D721Med (cell line): ENCODE measurements at places on chromosomes 7 and 10.

DNA sequence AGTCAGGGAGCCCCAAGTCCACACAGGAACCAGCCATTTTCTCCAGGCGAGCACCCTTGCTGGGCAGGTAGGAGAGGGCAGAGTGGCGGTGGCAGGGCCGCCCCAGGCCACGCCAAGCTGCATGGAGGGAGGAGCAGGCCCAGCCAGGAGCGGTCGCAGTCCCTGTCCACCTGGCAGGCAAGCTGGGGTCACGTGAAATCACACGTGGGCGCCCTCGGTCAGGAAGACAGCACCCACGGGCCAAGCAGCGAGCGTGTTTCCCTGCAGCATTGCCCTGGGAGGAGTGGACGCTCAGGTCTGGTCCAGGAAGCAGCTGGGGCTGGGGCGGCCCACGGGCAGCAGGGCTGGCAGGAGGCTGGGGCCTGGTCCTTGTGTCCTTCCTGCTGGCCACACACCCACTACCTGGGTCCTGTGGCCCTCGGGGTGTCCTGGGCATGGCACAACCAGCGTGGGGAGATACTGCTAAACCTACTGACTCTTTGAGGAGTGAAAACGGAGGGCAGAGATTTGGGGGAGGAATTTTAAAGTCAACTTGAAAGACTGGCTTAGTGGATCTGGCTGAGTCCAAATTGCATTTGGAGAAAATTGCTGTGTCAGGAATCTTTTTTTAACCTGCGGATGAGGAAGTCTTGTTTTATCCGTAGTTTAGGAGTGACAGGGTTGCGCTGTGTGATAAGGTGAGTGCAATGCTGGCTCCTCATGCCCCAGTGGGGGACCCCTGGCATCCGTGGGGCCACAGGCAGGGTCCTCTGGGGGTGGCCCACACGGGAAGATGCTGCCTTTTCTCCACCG is 12.2 kb upstream of the ADGRA1 start:
- DNase-seq = no peak

GRCh38 chr10:3566627-3567026 is 218.4 kb downstream of the KLF6 start:
- DNase-seq = no peak

- no peak for DNase-seq
Observed at GRCh38 chr10:95236068-95236903, 42.2 kb downstream of the ACSM6 start.

GRCh38 chr7:115805458-115805857 is 225.1 kb downstream of the TFEC start:
- DNase-seq = no peak

DNA sequence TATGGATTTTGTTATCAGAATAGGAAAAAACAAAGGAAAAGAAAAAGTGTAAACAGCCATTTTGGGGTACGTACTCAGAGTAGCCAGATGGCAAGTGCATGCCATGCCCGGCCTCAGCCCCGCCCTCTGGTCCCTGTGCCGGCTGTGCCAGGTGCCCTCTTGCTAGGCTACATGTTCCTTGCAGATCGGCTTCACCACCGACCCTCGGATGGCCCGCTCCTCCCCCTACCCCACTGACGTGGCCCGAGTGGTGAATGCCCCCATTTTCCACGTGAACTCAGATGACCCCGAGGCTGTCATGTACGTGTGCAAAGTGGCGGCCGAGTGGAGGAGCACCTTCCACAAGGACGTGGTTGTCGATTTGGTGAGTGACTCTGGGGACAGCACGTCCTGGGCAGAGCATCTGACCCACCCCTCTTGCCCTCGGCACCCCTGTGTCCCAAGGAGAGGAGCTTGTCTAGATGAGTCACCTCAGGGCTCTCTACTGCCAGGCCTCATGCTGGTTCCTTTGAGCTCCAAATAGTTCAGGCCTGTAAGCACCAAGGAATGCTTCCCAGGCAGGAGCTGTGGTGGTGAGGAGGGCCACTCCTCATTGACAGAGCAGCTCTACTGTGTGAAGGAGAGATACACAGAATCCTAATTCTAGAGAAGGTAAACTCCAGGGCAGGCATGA is 54.9 kb upstream of the ZMIZ2 start:
- DNase-seq = no peak

DNA sequence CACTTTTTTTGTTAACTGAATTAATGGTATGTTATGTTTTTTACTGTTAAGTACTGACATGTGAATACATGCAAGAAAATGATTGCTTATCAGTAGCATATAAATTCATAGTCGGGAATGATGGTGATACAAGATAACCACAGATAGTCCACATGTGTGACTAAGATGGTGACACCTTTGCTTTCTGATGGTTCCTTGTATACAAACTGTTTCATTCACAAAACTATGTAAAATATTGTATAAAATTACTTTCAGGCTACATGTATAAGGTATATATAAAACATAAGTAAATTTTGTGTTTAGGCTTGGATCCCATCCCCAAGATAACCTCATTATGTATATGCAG is 10.0 kb downstream of the CISD1 start:
- DNase-seq = no peak

DNA sequence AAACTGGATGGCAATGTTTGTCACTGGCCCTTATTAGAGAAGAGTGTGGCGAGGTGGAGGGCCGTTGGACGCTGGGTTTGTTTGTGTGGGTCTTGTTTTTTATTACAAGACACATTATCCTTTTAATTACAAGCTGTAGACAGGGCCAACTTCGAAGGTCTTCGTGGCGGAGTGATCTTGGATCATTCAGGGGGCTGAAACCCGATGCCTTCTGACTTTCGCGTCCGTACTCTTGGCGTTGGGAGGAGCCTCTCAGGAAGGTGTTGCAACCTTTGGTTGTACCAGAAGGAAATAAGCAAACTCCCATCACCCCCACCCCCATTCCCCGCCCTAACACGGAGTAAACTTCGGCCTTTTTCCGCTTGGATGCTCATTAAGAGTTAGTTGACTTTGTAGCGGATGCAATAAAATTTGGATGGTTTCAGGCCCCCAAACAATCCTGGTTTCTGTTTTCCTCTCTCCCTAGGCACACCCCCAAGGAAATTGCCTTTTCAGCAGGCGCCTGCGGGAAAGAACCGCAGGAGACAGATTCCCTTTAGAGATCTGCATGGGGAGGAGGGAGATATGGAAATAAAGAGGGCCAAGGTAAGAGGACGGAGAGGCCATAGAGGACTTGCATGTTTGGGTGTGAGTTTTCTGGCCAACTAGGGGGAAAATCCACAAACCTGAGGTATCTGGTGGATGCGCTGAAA is 294.5 kb upstream of the NFE2L3 start:
- no peak for DNase-seq

DNA sequence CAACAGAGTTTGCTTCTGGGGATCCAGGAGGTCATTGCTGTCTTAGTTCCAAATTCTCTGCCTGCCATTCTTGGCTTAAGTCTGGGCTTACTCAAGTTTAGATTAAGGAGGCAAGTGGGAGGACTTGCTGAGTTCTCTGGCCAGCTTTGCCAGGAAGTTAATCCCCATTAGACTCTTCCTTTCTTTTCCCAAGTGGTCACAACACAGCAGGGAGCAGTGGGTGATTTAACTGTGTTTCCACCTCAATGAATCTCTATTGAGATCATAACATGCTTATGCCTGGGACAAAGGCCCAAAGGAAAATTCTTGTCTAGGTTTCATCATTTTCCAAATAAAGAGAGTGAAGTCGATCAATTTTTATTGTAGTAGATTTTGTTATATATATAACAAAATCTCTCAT is 1159.6 kb downstream of the SORCS3 start:
- no peak for DNase-seq

- DNase-seq = no peak
Observed at GRCh38 chr10:119039161-119039560, 9.6 kb downstream of the NANOS1 start.

GRCh38 chr7:83648464-83649241 is at the start of gene SEMA3E:
Gene SEMA3E, minus strand, starts transcription at chr7:83649139.
- no peak for DNase-seq

GRCh38 chr10:111122127-111122526 is 45.3 kb downstream of the ADRA2A start:
- DNase-seq = no peak

GRCh38 chr7:128814499-128814898 is 15.7 kb upstream of the FLNC start:
- no peak for DNase-seq

DNA sequence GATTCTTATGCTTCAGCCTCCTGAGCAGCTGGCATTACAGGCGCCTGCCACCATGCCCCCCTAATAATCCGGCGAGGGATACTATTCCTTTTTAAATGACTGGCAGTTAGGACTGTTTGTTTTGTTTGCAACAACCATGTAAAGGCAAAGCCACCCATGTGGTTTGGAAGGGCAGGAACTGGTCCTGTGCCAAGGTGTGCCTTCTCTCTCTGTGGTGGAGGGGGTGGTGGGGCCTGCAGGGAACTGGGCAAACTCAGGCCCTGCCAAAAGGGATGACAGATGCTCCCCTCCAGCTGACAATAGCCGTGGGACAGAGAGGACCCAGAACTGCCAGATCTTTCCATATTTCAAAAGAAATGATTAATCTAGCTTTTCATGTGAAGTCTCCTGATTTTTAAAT is 23.5 kb upstream of the WAPL start:
- DNase-seq = no peak

GRCh38 chr7:77531038-77531437 is 6.1 kb upstream of the PTPN12 start:
- DNase-seq = no peak

GRCh38 chr7:35970458-35970857 is 169.6 kb downstream of the SEPTIN7 start:
- no peak for DNase-seq

DNA sequence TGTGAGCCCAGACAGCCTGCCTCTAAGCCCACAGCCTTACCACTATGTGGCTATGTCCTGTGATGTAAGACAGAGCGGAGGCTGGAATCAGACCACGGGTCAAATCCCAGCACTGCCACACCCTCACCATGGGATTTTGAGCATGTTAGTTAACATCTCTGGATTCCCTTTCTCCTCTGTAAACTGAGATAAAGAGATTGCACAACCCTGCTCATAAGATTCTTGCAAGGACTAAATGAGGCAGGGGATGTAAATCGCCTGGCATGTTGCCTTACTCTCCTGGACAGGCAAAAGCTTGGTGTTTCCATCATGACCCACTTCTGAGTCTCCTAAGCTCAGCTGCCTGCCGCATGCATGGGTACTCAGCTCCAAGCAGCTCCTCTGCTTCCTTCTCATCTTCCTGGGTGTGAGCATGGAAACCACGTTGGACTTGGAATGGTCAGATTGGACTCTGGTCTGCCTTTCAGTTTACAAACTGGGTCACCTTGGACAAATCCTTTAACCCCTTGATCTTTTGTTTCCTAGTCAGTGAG is 41.3 kb upstream of the MTURN start:
- DNase-seq = no peak

GRCh38 chr10:47008769-47009168 is 97.5 kb downstream of the PTPN20 start:
- no peak for DNase-seq

GRCh38 chr7:50920031-50920635 is 137.4 kb upstream of the GRB10 start:
- DNase-seq = no peak

DNA sequence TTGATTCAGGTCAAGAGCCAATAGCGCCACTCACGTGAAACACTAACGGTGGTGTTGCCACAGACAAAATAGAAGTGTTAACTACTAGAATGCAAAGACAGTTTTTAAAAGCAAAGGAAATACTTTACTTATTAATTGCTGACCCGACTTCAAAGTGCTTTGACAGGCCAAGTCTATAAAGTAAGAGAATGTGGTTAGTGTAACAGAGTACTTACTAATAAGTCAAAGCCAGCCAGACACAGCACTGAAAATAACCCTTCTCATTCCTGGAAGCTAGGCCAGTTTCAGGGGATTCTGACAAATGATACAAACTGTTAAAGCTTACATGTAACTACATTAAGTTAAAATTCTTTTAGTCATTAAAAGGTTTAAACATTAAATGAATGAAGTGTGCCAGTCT is 50.3 kb downstream of the ENO4 start:
- DNase-seq = no peak

DNA sequence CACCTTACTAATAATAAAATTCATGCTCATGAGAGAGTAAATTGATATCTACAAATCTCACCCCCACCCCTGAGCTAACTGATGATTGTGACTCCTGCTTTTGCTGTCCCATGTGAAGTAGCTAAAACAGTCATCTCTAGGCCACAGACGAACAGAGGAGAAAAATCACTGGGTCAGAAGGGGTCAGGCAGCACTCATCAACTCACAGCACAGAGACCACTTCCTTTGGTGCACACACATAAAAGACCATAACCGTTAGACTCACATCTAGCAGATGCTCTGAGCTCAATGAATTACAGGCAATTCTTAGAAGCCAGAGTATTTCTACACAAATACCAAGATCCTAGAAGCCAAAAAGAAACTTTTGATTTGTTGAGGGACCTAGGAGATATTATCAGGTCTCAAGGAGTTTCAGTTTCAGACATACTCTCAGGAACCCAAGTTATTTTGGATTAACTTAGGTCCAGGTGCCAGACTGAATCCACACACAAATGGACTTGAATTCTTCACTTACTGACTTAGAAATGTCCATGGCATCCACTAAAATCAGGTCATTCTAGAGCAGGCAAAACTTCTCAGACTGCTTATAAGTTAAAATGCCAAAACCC is 65.0 kb upstream of the TES start:
- DNase-seq = no peak

DNA sequence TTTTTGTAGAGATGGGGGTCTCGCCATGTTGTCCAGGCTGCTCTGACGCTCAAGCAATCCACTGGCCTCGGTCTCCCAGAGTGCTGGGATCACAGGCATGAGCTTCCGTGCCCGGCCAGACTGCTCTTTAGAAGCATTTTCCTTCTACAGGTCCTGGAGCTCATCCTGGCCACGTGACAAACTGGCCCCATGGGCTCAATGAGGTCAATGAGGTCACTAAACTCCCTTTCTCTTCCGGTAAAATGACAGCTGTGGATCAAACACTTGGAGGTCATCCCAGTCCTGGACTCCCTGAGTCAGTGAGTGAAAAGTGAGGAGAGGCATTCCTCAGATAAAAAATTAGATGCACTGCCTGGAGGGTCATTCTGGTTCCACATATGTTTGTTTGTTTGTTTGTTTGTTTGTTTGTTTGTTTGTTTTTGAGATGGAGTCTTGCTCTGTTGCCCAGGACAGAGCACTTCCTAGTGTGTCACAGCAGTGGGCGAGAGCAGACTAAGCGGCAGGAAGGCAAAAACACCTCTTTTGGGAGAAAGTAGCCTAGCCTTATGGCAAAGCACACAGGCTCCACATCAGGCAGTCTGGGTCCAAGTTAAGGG is 134.9 kb downstream of the TNS3 start:
- no peak for DNase-seq

DNA sequence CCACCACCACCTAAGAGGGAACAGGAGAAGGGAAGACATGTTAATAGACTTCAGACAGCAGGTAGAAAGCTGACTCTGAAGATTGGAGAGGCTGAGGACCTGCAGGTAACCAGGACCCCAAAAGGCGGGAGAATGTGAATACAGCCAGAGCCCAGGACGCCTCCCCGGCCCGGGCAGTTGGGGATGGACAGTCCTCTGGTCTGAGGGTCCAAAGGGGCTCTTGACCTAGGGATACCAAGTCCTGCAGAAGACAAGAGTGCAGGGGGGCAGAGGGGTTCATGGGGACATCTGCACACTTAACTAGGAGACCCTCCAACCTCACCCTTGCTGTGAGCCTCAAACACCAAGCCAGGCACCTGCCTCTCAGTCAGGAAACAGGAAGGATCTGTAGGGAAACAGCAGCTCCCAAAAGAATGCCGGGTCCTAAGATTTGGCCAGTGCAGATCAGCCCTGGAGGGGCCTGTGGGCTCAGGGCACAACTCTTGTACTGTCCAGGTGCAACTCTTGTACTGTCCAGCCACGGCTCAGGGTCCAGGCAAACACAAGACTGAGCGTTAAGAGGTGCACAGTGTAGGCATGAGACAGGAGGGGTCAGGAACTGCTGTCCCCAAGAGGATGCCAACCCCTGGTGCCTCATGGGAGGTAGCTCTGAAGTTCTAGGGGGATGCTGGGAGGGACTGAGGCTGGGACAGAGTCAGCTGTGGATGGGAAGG is 2.3 kb upstream of the STK32C start:
- no peak for DNase-seq
